Cardiac atrium fibroblast (primary cell): ENCODE measurements at places on chromosomes 5 and 9. TPM values are rescaled to one million over a fixed set of nuclear protein-coding genes. Genes with fewer than 3 reads are reported as not detected.

The COL5A1 gene
- 1,059 and 1,217 TPM in 2 replicates for total RNA-seq

The DNAJC18 gene
- total RNA-seq, result 2.3 and 7.8 TPM in 2 replicates

The FBN2 gene
- total RNA-seq, result 61.7 and 72.1 TPM in 2 replicates

The SOX30 gene
- not detected in 2 replicates for total RNA-seq

The FSTL4 gene
- total RNA-seq, result not detected in 2 replicates

The SPTAN1 gene
- total RNA-seq, result 226 and 237 TPM in 2 replicates

The ZDHHC12 gene
- total RNA-seq, result 39.0 and 44.4 TPM in 2 replicates

The ANKRD34B gene
- total RNA-seq, result not detected in 2 replicates
